ENCODE measurements at places on chromosomes 2 and 18.

- DNase-seq, result no peak
Observed at GRCh38 chr2:192002418-192002817, 155.5 kb upstream of the CAVIN2 start.

- no peak for DNase-seq
Observed at GRCh38 chr2:73614997-73615396, 27.2 kb downstream of the NAT8 start.

DNA sequence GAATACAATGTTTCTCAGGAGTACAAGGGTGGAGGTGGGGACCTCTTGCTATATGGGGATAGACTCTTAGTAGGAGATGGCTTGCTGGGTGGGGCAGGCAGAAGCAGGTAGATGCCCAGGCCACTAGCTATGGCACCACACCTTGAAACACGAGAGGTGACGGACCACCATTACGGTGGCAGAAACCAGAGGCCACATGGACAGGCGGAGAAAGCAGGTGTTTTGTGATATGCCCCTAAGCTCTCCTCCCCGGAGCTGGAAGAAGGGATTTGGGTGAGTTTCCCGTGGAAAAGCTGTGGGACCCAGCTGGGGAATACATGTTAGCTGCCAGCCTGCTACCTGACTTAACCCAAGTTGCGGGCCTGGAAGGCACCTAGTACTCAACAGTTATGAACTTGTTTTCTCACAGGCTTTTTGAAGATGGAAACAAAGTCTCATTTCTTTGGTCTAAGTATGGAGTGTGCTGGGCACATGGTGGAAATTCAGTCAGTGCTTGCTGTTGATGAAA is 16.7 kb downstream of the PLA2R1 start:
- no peak for DNase-seq

DNA sequence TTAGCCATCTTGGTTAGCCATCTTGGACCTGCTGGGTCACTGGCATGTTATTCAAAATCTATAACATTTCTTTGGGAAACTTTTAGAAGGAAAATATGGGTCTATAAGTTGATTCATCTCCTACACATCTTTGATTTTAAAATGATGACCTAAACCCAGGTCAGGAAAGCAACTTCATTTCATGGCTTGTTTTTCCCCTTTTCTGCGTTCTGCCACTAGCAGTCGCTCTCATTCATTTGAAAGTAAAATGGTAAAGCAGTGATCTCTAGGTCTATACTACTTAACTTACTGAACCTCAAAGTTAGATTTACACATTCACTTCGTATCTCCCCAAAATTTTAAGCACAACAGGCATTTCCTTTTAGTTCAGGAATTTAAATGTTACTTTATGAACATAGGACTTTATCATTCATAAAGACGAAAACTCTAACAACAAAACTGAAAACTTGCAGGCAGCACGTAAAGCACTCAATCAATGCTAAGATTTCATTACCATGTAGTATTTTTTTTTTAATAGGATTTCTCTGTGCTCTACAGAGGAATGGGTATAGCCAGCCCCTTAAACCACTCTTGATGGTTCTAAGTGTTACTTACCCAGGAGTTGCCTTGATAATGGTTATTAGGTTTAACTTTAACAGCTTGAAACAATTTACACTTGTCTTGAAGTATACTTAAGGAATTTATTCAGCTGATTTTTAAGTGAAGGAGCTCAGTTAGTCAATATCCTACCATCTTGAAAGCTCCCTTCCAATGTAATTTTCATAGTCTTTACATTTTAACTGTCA is 62.5 kb downstream of the GORASP2 start:
- DNase-seq, result no peak

GRCh38 chr2:13515254-13515653 is 798.5 kb downstream of the TRIB2 start:
- no peak for DNase-seq

DNA sequence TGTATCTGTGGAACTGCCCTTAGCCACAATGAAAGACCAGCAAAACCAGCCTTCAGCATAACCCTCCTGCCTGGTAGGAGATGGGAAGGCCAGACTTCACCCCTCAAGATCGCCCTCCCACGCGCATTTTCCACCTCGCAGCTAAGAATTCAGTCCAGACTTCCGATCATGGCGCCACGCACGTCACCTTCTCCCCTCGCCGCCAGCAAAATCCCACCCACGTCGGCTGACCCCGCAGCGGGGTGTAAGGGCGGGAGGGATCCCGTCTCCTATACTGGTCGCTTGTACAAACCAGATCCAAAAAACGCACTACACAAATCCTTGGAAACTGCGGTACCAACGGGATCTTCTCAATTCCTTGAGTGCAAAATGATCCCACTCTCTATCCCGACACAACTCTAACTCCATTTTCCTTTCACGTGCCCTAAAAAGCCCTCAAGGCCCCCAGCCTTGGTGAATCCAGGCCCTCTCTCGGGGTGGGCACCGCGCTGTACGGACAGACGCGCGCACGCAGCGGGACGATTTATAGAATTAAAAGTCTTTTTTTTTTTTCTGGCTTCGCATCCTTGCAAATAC is 1.0 kb upstream of the BMPR2 start:
- DNase-seq, result peak; percentile 16

DNA sequence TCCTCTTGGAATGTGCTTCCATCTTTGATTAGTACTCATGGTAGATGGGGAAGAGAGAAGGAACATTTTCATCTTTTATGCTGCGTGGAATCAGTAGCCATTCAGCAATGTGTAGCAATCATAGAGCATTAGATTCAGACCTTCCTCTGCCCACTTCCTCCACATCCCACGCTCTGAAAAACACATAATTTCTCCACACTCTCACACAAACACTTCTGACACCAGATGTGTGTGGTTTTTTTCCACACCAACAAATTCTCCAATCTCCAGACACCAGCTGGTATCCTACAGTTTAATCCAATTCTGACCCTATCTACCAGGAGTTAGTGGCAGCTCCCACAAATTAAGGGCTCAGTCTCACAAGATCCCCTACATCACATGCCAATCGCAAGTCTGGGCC is 103.3 kb downstream of the AOX1 start:
- DNase-seq, result no peak

GRCh38 chr2:23452853-23453420 is 68.0 kb downstream of the KLHL29 start:
- DNase-seq, result no peak

DNA sequence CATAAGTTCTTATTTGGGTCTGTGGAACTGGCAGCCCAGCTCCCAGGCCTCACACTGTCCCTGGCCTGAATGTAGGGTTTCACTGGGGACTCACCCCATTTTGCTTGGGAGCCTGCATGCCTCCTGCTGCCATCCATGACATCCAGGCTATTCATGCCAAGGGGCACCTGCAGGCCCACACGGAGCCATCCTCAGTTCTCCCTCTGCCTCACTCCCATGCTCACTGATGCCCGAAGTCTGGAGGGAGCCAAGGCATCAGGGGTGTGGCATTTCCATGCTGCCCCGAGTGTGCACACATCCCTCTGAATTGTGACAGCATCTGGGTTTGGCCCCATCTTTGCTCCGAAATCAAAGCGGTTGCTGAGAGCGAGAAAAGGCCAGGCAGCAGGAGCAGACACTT is 67.4 kb upstream of the ZNF804A start:
- DNase-seq, result no peak

DNA sequence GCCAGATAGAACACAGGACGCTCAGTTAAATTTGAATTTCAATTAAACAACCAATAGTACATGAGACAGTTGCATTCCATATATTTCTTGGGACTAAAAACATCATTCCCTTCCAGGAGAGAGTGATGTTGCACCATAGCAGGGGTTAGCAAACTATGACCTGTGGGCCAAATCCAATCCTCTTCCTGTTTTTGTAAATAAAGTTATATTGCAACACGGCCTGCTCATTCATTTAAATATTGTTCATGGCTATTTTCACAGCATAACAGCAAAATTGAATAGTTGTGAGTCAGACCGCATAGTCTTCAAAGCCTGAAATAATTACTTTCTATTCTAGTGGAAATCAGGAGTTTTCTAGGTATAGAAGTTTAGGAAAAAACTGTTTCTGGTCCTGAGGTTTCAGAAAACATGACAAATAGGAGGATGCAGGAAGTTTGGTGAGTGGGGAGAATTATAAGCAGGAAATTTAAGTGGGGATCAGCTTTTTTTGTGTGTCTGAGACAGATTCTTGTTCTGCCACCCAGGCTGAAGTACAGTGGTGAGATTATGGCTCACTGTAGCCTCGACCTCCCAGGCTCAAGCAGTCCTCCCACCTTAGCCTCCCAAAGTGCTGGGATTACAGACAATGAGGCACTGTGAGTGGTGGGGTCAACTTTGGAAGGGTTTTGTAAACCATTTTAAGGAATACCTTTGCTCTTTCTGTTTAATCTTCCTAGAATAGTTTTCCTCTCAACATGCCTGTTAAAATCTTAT is 131.5 kb downstream of the SOCS6 start:
- no peak for DNase-seq

DNA sequence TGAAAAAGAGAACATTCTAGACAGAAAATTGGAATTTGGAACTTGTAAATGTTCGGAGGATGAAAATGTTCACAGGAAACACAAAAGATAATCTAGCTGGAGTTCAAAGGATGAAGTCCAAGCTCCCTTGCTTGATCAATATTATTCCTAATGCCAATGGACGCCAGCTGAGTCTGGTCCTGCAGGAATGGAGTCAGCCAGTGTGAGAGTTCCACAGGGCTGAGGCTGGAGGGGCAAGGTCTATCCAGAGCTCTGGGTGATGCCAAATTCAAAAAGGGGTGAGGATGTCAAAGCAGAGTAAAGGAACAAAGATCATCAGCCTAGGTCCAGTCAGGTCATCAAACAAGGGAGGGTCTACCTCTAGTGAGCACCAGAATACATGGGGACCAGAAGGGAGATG is 78.5 kb upstream of the CTNNA2 start:
- no peak for DNase-seq

DNA sequence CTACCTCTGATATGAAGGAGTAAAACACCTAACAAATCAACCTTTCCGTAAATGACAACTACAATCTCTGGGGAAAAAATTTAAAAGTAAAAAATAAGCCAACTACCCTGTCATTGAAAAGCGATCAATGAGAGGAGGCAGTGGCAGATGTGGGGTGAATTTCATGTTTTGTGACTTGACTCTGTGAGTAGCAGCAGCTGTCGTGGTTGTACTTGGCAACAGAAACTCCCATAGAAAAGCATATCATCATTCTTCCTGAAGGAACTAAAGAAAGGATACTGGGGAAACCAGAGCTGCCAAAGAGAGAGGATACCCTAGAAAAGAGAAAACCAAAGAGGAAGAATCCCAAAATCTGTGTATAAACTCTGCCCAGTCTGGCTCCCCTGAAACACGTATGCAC is 236.4 kb downstream of the TNS1 start:
- no peak for DNase-seq

DNA sequence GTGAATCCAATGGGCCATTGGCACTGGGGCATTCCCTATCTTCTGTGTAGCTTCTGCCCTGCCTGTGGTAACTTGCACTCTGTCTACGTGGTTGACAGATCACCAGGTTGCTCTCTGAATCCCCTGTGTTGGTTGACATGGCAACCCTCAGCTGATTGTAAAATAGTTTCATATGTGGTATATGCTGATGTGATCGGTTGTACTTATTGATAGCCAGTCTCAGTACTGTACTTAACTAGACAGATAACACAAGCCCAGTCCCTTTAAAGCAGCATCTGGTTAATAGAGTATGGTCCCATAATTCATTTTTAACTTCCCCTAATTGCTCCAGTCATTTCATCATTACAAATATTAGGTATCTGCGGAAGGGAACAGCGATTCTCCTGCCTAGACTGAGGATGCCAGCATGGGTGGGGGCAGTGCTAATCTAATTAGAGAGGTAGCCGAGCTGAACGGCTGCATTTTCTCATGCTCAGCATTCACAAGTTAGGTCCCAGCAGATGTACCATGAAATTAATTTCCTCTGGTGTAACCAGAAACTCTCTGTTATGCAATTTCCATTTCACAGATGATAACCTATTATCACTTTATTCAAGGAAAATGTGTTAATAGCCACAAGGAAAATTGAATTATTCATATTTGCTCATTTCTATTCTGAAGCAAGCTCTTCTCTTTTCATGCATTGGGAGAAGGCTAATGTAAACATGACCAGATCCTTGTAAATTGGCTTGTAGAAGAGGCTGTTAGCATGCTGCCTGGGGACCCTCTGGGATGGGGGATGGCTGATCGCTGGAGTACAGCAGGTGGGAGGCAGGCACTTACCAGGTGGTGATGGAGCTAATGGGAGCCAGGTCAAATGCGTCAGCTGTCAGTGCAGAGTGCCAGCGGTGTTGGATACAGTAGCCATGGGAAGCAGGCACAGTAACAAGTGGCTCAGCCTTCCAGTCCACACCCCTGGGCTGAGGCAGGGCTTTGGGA is 608.3 kb downstream of the GALR1 start:
- DNase-seq, result no peak

GRCh38 chr2:47771211-47771610 is 11.7 kb upstream of the MSH6 start:
- DNase-seq, result no peak

GRCh38 chr2:43168016-43168369 is 58.4 kb downstream of the ZFP36L2 start:
- no peak for DNase-seq

GRCh38 chr2:176269319-176270099 is at the start of gene MTX2:
Gene MTX2 (plus strand): TSS chr2:176269442. CDS start chr2:176269630, 188 bp downstream.
- DNase-seq, result peak; percentile 65

DNA sequence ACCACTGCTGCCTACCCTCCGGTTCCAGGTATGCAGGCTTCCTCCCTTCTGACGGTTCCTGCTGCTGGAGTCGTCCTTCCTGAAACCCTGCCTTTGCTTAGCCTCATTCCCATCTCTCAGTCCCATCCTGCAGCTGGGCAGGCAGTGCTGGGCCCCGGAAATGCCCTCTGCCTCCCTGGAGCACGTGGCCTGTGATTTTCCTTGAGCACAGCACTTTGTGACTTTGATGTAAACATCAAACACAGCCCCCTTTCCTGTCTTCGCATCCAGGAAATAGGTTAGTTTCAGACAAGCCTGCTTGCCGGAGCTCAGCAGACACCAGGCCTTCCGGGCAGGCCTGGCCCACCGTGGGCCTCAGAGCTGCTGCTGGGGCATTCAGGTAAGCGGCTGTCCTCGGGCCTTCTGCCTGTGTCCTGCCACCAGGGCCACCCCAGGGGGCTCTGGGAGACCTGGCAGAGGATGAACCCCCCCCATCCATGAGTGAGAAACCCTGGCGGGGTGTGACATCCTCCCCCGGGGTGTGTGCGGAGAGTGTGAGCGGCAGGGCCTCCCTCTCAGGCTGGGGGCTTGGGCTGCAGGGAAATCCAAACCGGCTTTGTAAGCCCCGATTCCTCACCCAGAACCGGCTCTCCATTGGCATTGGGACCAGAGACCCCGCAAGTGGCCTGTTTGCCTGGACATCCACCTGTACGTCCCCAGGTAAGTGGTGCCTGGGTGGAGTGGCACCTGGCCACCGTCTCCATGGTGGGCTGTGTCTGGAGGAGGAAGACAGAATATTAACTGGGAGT is at the start of gene ZAP70:
Gene ZAP70, plus strand, starts transcription at position 281 of the 788 bp plus-strand sequence. CDS start 10,461 bp downstream, outside the sequence.
- no peak for DNase-seq

- peak; percentile 92 for DNase-seq
Observed at GRCh38 chr2:227324995-227325838, at the start of gene MFF. Gene MFF (plus strand): TSS chr2:227325251. CDS start chr2:227330666, 5,415 bp downstream.

GRCh38 chr2:186806591-186806990 is 42.4 kb downstream of the ZSWIM2 start:
- no peak for DNase-seq

Measured in stimulated activated CD4-positive, alpha-beta T cell treated with anti-CD3 and anti-CD28 coated beads, TNF-alpha, amount 100 ng/mL, for 48 hours (primary cell).